ENCODE measurements at places on chromosomes 13 and 19.

DNA sequence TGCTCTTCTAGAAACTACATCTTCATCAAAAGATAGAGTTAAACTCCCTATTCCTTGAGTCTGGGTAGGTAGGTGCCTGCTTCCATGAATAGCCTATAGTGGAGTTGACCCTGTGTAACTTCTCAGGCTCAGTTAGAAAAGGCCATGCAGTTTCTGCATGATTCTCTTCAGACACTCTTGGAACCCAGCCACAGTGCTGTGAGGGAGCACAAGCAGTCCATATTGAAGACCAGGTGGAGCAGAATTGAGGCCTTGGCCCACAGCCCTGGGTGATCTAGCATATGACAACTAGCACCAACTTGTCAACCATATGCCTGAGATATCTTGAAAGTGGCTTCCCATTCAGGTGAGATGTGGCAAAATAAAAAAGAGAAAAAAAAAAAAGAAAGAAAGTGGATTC is 10.3 kb upstream of the PAN3 start:
- DNase-seq = no peak

GRCh38 chr13:61030445-61030844 is 385.2 kb downstream of the PCDH20 start:
- no peak for DNase-seq

- DNase-seq = no peak
Observed at GRCh38 chr19:54708781-54709180, 15.5 kb upstream of the KIR3DL3 start.

GRCh38 chr13:37747071-37747612 is 122.4 kb downstream of the TRPC4 start:
- DNase-seq = no peak

DNA sequence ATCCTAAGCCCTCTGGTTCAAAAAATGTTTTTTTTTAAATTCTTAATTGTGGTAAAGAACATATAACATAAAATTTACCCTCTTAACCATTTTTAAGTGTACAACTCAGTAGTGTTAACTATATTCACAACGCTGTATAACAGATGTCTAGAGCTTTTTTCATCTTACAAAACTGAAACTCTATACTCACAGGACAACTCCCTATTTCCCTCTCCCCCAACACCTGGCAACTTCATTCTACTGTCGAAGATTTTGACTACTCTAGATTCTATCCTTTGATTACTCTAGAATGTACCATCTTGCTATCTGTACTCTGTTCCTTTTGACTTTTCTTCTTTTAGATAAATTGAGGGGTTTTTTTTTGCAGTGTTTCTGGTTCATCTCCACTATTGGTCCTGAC is 200.4 kb downstream of the KLF12 start:
- no peak for DNase-seq

GRCh38 chr13:113917594-113918371 is 53.9 kb upstream of the GAS6 start:
- no peak for DNase-seq

DNA sequence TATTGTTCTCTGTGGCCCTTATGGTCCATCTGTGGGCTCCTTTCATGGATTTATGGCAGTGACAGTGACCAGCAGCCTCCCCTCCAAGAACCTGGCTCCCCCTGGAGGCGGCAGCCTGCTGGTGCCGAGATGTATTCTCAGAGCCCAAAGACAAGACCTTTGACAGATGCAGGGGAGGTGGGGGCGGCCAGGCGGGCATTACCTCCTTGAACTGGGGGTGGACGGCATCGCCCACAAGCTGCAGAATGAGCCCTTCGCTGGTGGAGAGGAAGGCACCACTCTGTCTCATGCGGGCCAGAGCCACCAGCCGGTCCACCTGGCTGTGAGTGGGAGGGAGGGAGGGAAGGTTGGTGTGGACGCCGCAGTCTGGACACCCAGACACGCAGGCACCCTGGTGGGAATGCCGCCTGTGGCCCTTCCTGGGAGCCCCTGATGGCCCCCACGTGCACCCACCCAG is 6.6 kb downstream of the ISOC2 start:
- peak; percentile 73 for DNase-seq

GRCh38 chr19:36128392-36128736 is 11.5 kb upstream of the CAPNS1 start:
- DNase-seq = no peak

DNA sequence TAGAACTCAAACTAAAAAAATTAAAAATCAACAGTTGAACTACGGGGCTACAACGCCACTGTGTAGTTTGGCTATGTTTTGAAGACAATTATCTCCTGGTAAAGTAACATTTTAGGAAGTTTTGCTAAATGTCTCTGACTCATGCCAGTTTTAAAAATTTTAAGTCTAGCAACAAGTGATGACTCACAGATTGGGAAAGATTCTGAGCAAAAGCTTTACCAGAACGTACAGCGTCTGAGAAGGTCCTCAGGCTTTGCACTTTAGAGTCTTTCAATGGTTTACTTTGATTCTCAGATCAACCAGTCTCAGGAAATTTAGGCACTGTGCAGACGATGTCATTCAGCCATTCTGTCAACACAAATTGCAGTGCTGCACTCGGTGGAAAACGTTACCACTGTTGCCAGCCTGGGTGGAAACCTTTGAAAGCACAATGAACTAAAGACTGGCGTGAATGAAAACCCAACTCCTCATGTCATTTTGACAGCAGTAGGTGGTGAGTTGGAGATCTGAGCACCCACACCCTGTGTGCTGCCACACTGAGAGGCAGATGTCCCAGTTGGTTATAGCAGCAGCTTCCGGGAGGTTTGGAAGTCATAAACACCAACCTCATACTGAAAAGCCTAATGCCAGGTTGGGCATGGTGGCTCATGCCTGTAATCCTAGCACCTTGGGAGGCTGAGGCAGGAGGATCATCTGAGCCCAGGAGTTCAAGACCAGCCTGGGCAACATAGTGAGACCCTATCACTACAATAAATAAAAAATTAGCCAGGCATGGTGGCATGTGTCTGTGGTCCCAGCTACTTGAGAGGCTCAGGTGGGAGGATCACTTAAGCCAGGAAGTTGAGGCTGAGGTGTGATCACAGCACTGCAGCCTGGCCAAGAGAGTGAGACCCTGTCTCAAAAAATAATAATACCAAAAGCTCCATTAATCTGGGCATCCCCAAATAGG is 6.3 kb upstream of the WTIP start:
- DNase-seq = no peak

GRCh38 chr13:28872427-28873176 is 52.5 kb downstream of the MTUS2 start:
- DNase-seq = no peak

DNA sequence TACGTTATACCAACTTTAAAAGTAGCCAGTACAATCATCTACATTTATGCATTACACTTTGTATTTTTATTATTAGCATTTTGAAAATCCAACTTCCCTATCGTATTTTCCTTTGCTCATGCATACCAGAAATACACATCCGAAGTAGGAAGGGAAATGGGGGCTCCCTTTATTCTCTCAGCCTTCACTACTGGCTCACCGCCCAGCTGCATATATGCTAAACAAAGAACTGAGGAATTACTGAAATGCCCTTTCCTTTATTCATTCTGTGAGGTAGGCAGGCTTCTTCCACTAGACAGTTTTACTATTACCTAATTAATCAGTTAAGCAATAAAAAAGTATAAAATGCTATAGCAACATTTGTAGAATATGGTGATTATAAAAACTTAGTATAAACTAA is 291.6 kb downstream of the KLF12 start:
- DNase-seq = no peak

- DNase-seq = no peak
Observed at GRCh38 chr13:25345576-25345975, 26.2 kb upstream of the ATP8A2 start.

GRCh38 chr13:110499621-110500281 is 61.8 kb downstream of the RAB20 start:
- peak; percentile 40 for DNase-seq

DNA sequence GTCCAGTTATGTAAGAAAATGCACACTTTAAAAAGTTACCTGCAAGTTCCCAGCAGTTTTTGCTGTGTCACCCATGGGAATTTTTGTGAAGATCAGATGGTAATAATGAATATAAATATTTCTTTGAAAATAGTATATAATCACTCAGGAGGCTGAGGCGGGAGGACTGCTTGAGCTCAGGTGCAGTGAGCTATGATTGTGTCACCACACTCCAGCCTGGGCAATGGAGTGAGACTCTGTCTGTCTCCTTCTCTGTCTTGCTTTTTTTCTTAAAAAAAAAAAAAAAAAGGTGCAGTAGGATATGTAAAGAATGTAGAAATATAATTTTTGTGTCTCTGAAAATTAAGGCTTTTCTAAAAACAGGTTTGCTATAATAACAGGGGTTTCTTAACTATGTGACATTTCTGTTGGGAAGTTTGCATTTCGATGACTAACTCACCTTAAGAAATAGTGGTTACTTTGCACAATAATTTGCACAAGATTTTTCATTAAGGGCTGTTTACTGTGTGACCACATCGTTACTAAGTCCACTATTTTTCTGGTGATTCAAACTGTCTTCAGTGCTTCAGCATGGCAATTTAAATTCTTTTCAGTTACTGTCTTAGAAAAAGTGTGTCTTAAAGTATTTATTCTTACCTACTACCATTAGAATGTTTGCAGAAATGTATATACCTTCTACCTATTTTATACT is 37.3 kb downstream of the DNAJC3 start:
- DNase-seq = no peak

GRCh38 chr19:19371059-19371458 is 34.4 kb upstream of the GATAD2A start:
- DNase-seq = no peak

DNA sequence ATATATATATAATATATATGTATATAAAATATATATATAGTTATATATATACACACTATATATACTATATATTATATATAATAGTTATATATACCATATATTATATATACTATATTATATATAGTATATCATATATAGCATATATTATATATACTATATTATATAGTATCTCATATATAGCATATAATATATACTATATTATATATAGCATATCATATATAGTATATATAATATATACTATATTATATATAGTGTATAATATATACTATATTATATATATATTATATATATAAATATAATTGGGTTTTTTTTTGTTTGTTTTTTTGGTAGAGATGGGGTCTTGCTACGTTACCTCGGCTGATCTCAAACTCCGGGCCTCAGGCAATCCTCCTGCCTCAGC is 11.6 kb upstream of the HNRNPL start:
- DNase-seq = no peak

DNA sequence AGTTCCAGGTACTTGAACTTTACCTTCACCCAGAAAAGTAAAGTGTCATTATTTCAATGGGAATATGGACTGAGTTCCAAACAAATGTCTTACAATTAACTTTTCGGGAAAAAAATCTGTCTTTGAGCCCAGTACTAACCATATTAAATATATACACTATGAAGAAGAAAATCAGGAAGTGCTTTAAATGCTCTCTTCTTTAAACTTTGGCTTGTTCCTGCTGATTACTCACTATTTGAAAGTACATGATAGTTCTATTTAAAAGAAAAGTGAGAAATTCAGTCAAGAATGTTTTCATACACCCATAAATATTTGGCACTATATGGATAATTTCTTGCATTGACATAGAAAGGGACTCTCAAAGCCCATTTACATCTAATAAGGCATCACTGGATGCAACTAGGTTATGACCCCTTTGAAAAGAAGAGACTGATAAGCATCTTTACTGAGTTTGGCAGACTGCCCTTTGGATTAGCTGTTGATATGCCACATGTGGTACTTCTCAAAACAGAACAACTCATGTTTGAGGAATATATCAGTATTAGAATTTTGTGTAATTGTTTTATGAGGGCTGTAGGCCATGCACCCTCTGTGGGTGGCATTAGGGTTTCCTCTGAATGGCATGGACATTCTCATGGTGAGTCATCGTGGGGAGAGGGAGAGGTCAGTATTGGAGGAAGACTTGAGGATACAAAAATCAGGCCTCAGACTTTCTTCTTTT is 25.0 kb upstream of the VWA8 start:
- no peak for DNase-seq

GRCh38 chr13:105920370-105920769 is 615.1 kb downstream of the EFNB2 start:
- DNase-seq = no peak

DNA sequence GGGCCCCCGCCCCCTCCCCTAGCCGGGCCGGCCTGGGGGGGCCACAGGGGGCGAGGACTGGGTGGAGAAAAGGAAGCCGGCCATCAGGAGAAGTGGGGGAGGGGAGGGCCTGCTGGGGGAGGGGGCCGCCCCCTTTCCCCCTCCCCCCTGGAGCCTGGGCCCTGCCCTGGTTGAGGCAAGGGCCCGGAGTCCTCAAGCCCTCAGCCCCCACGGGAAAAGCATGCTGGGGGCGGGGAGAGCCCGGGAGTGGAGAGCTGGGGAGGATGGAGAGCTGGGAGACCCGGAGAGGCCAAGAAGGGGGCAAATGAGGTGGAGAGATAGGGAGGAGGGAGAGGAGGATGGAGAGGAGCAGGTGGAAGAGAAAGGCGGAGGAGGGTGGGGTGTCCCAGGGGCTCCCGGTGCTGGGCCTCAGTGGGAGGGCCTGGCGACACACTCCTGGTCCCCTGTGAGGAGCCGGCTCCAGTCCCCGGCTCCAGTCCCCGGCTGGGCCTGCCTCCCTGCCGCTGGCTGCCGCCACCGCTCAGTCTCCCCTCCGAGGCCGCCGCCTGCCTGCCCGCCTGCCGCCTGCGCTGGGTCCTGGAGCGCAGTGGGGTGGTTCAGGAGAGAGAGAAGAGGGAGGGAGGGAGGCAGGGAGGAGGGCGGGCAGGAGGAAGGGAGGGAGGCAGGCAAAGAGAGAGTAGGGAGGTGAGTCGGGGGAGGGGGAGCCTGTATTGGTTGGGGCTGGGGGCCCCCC is at the start of gene GRIK5:
Gene GRIK5 (minus strand): TSS at position 588 of the 733 bp plus-strand sequence. CDS start 4,436 bp downstream, outside the sequence.
- DNase-seq = peak; percentile 39

- DNase-seq = no peak
Observed at GRCh38 chr19:11721681-11722080, 17.1 kb downstream of the ZNF823 start.

DNA sequence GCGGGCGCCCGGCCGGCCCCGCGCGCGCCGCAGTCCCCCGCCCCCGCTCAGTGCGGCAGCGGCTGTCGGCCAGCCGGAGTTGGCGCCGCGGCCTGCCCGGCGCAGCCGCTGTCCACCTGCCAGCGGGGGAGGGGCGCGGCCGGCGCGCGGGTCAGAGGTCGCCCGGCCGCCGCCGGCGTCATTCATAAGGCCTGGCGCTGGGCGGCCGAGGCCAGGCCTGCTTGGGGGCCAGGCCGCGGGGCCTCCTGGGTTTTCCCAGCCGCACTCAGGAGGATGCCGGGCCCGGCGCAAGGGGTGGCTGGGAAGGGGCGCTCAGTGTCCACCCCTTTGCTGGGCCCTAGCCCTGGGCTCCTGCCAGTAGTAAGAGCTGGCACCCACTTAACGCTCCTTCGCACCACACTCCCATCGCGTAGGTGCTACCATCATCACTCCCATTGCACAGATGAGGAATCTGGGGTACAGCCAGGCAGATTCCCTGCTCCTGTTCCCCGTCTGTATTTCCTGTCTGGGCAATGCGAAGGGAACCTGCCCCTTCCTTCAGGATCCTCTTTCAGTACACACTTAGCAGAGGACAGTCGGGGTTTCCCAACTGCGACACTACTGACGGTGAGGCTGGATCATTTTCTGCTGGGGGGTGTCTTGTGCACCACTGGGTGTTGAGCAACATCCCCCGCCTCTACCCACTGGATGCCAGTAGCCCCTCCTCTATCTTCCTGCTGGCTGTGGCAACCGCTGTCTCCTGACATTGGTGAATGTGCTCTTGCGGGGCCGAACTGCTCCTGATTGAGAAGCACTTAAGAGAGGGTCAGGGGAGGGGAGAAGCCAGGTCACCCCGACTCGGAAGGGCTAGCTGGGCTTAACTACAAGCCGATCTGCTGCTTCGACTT is 846 bp upstream of the PRKACA start:
- DNase-seq = peak; percentile 34

- no peak for DNase-seq
Observed at GRCh38 chr19:40419066-40419612, 6.0 kb upstream of the PRX start.
